ENCODE measurements at places on chromosomes 6 and 20.

DNA sequence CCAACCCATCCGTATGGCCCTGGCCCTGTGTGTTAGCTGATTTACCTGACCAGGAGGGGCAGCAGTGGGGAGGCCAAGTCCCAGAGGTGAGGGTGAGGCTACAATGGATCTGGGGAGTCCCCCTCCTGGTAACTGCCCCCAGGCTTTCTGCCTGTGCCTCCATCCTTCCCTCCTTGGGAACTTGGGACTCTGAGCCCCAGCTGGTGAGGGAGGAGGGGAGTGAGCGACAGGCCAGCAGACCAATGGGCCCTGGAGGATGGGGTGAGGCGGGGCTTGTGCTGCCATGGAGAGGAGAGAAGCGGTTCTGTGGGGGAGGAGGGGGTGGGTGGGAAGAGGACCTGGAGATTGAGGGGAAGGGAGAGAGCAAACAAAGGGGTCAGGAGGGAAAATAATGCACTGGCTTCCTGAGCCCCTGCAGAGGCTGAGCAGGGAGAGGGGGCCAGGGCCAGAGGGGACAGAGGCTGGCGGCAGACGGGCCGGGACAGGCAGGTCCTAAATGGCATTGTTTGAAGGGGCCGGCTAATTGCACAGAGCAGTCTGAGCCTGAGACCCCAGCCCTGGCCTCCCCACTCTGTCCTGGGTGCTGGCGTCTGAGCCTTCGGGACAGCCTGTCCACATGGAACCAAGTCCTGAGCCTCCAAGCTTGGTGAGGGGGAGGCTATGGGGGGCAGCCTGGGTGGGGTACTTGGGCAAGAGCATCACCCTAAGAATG lies 17.5 kb downstream of the DNMT3B start:
- peak; percentile 58 for DNase-seq

DNA sequence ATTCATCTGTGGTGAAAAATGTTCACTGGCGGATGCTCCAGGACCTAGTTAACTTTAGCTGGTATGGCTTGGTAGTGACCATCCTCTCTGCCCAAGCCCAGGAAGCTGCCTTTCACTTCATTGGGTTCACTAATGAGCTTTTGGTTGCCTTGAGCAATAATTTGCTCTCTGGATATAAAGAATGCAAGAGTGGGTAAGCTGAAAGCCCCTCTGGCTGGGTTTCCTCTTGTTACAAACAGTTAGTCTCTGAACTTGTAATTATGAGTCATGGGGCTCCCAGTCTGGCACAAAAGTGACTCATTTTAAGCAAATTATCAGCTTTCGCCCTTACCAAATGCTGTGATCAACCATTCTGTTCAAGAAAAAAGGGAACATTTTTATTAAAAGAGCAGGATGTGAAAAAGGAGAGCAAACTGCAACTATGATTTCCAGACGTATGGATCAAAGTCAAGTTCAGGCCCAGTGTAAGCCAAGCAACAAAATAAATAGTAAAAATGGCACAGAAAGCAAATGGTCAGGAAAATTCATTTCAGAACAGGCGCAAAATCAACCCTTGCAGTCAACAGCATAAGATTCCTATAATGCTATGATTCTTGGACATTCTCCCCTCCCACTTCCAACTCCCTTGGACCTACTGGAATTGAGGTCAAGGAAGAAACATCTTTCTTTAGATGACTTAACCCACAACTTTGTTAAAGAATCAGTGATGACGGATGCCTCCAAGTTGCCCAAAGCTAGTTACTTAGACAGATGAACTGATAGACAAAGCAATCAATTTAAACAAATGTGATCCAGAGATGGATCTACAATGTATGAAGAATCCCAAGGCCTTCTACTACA lies 130.0 kb upstream of the KCNK16 start:
- DNase-seq, result no peak

GRCh38 chr6:14270925-14271788 lies 153.6 kb downstream of the CD83 start:
- no peak for DNase-seq

GRCh38 chr20:37933786-37934633 lies 31.1 kb downstream of the VSTM2L start:
- no peak for DNase-seq

DNA sequence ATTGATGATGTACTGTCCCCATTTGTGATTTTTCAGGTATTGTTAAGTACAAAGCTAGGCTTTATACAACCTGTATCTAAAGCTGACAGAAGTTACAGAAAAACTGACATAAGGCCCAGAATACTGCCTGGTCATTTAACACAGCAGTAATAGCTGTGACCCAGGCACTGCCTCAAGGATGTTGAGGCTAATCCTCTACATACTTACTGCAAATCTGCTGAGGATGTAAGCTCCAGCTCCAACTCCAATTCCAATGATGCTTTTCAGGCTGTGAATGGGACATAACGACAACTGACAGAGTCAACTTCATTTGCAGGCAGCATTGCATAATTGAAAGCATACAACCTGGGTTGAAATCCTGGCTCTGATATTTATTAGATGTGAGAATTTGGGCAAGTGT lies 36.3 kb upstream of the SLA2 start:
- DNase-seq, result no peak

DNA sequence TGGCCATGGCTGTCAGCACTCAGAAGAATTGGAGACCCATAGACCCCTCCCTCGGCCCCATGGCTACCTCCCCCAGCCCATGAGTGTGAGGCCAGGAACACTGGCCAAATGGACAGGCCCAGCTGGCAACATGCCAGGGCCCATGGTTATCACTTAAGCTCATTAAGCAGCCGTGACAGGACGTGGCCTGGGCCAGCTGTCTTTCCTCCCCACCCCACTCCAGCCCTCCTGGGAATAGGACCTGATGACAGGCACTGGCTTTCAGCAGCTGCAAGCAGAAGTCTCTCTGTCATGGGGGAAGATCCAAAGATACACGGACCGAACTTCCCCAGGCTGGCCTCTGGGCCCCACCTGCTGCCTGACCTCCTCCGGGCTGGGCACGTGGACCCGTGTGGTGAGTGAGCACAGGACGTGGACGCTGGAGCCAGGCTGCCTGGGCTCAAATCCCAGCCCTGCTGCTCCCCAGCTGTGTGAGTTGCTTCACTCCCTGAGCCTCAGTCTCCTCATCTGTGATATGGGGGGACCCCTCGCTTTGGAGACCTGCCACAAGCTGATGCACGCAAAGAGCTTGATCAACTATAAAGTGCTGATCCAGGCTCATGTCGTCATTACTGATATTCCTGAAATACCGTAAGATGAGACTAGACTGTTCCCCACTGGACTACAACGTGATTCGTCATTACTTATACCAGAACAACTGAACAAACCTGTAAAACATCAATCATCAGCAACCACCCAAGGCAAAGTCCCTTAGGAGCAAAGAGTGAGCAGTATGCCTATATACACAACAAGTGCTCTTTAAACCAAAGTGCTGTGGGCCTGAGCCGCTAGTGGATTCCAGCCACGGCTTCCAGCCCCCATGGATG lies 22.0 kb upstream of the VSTM2L start:
- DNase-seq, result no peak

Measured in Caco-2 (cell line).